SJCRH30 (cell line): ENCODE measurements at places on chromosomes 2 and 18.

DNA sequence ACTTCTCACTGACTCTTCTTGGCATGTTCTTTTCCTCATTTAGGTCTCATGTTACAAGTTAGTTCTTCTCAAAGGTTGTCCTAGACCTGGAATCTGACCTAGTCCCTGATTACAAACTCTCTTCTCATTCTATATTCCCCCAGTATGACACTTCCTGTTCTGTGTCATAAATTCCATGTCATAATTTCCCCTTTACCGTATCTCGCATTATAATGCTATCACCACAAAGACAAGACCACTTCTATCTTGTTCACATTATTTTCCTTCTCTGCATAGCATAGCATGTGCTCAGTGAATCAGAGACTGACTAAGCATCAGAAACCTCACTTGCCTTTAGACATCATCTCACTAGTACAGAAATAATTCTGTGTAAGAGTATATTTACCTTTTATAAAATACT is 63.6 kb upstream of the CAVIN2 start:
- no peak overlapping the region for H3K4me3 ChIP-seq
- no peak overlapping the region for H3K27ac ChIP-seq
- no peaks in the 10 kb centered on the region for H3K27me3 ChIP-seq
- no peaks in the 10 kb centered on the region for H3K36me3 ChIP-seq
- H3K4me1 ChIP-seq: peaks cover 8% of the 10 kb centered on the region

GRCh38 chr2:151261977-151262291 is 271 bp upstream of the RBM43 start:
- peak overlapping the region; percentile 67 for H3K4me3 ChIP-seq
- H3K36me3 ChIP-seq: no peaks in the 10 kb centered on the region
- peaks cover 10% of the 10 kb centered on the region for H3K4me1 ChIP-seq
- no peaks in the 10 kb centered on the region for H3K27me3 ChIP-seq
- no peak for DNase-seq
- peak overlapping the region; percentile 80 for H3K27ac ChIP-seq

GRCh38 chr2:234271338-234271737 is 220.8 kb downstream of the SPP2 start:
- H3K4me1 ChIP-seq: no peaks in the 10 kb centered on the region
- H3K36me3 ChIP-seq: no peaks in the 10 kb centered on the region
- no peak for DNase-seq
- H3K27me3 ChIP-seq: no peaks in the 10 kb centered on the region
- no peak overlapping the region for H3K27ac ChIP-seq

- H3K4me3 ChIP-seq: no peak overlapping the region
- H3K27me3 ChIP-seq: no peaks in the 10 kb centered on the region
- H3K36me3 ChIP-seq: peaks cover 20% of the 10 kb centered on the region
- peaks cover 26% of the 10 kb centered on the region for H3K4me1 ChIP-seq
- H3K27ac ChIP-seq: peak overlapping the region; percentile 38
- peak; percentile 76 for DNase-seq
Observed at GRCh38 chr2:32425719-32426141, 68.9 kb downstream of the BIRC6 start.

DNA sequence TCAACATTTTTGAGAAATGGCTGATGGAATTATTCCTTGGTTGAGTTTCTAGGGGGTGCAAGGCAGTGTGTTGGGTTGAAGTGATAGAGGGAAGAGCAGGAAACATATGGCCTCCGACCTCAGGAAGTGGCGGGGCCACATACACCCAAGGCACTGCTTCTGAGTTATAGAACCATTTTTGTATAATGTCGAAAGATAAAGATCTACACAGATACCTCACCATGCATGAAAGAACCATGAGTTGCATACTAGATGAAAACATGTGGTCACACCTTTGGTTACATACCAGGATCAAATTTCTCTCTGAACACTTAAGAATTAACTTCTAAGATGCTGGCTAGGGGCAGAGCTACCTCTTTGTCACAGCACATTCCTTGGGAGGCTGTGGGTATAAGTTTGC is 23.2 kb downstream of the LAMA3 start:
- no peaks in the 10 kb centered on the region for H3K27me3 ChIP-seq

DNA sequence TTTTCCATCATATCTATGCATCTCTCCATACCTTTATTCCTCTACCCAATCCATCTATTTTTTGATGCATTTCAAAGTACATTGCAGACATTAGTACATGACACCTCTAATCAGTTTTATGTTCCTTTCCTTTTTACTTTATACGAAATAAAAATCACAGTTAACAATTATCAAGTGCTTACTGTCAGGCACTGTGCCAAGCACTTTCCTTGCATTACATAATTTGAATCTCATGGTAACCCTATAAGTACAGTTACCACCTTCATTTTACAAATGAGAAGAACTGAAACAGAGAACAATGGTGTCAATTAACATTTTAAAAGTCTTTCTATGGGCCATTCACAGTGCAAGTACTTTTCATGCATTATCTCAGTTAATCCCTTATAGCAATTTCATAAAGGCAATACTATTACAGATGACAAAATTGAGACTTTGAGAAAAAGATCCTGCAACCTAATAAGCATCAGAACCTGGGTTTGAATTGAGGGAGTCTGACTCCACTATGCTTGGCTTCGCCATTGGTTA is 544.4 kb upstream of the TNP1 start:
- no peak overlapping the region for H3K4me3 ChIP-seq
- no peaks in the 10 kb centered on the region for H3K36me3 ChIP-seq
- no peak for DNase-seq
- no peak overlapping the region for H3K27ac ChIP-seq
- H3K27me3 ChIP-seq: no peaks in the 10 kb centered on the region

DNA sequence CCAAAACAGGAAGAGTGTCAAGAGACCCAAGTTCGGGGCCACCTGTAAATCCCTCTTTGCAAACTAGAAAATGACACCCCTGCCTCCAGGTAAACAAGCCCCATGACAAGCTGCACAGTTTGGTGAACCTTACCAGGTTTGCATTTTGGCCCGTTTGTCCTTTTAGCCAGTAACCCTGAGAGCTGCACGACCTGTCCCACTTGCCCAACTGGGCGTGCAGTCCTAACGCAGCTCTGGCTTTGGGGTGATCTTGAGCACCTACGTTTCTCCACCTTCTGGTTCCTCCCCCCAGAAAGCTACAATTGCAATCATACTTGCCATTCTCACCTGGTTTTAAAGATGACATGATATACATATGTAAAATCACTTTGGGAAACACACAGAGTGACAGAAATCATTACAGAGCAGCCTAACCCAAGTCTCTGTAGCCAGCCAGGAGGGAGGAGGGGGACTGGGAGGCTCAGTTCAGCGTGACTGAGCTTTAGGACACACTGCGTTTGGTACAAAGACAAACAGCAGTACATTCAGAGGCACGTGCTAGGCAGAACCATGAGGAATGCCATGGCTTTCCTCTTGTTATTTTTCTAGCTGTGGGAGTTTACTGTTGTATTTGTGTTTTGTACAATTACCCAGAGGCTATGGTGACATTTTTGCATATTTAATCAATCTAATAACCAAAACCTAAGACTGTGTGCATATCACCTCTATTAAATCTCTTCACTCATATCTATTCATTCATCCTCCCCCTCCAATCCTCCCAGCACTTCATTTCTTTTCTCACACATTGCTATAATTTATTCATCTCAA is 304.0 kb downstream of the IRS1 start:
- H3K36me3 ChIP-seq: no peaks in the 10 kb centered on the region
- no peak overlapping the region for H3K27ac ChIP-seq
- H3K27me3 ChIP-seq: no peaks in the 10 kb centered on the region
- H3K4me3 ChIP-seq: no peak overlapping the region

GRCh38 chr2:144875290-144875969 is 355.5 kb upstream of the ZEB2 start:
- no peak overlapping the region for H3K27ac ChIP-seq
- H3K4me3 ChIP-seq: no peak overlapping the region
- H3K27me3 ChIP-seq: no peaks in the 10 kb centered on the region
- no peak for DNase-seq

DNA sequence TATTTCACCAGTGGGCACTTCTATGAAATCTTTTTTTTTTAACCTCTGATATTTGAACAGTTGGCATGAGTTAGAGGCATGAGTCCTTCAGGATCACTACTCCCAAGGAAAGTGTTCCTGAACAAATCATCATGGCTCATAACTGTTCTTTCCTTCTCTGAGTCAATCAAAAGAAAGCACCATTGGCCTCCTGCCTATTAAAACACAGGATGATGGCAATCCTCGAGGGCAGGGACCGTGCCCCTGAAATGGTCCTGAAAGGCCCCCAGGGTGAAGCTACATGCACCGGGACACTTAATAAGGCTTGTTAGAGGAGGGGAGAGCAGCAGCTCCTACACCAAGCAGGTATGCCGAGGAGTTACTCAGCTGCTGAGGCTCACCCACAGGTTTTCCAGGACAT is 43.5 kb downstream of the SLC14A2 start:
- no peaks in the 10 kb centered on the region for H3K36me3 ChIP-seq
- H3K4me1 ChIP-seq: no peaks in the 10 kb centered on the region
- H3K27me3 ChIP-seq: no peaks in the 10 kb centered on the region
- no peak for DNase-seq
- H3K4me3 ChIP-seq: no peak overlapping the region

- no peaks in the 10 kb centered on the region for H3K36me3 ChIP-seq
- no peaks in the 10 kb centered on the region for H3K27me3 ChIP-seq
- no peak overlapping the region for H3K27ac ChIP-seq
- no peaks in the 10 kb centered on the region for H3K4me1 ChIP-seq
Observed at GRCh38 chr2:190707726-190708125, 58.8 kb downstream of the NAB1 start.

DNA sequence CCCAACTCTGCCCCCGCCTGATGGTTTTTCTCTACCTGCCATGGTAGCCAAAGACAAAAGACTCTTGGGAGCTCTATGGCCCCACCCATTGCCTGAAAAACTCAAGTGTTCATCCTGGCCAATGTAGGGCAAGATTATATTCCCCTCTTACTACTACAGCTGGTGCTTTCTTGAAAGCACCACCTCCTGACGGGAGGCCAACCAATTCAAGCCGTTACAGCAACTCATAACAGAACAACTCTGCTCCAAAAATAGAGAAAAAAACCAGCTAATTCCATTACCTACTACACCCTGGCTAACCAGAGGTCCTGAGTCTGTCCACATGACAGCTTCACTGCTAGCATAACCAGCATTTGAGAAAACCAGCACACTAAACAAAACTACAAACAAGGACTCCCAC is 127.5 kb upstream of the GAREM1 start:
- no peak overlapping the region for H3K4me3 ChIP-seq
- DNase-seq: no peak
- no peak overlapping the region for H3K27ac ChIP-seq
- no peaks in the 10 kb centered on the region for H3K36me3 ChIP-seq
- no peaks in the 10 kb centered on the region for H3K4me1 ChIP-seq
- H3K27me3 ChIP-seq: no peaks in the 10 kb centered on the region

- no peaks in the 10 kb centered on the region for H3K36me3 ChIP-seq
- no peak overlapping the region for H3K4me3 ChIP-seq
- H3K4me1 ChIP-seq: peaks cover 10% of the 10 kb centered on the region
- no peaks in the 10 kb centered on the region; the same call in 1 of the 2 replicates for H3K27me3 ChIP-seq
Observed at GRCh38 chr2:238100821-238101771, 956 bp downstream of the ESPNL start.

DNA sequence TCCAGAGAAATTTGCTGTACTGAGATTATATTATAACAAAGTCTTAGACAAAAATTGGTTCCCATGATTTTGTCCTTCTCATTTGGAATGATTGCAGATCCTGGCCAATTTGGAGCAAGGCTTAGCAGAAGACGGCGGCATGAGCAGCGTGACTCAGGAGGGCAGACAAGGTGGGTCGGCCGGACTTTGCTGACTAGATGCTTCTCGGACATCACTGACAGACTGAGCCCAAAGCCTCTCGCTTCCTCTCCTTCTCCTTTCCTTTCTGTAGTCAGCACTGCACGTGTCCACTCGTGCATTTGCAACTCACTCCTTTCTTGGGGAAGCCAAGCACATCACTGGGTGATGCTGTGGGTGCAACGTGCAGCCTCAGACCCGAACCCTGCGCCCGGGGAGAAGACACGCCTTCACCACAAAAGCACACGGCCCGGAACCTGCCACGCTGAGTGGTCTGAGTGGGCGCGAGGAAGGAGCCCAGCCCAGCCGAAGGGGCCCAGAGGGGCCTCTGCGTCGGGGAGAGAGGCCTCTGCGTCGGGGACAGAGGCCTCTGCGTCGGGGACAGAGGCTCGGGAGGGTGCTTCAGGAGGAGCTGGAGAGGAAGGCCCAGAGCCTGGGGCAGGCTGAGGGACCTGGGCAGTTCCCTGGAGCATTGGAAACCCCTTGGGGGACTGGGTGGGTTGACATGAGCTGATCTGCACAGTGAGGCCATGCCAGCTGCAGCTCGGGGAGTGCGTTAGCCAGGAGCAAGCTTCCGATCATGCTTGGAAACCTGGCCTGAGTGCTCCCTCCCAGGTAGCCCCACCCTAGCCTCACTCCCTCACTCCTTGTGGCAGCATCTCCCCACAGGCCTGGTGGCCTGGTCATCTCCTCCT is 61.6 kb downstream of the ADI1 start:
- no peak overlapping the region for H3K27ac ChIP-seq
- no peak overlapping the region for H3K4me3 ChIP-seq
- peaks cover 5% of the 10 kb centered on the region for H3K36me3 ChIP-seq
- no peak for DNase-seq
- no peaks in the 10 kb centered on the region for H3K27me3 ChIP-seq

DNA sequence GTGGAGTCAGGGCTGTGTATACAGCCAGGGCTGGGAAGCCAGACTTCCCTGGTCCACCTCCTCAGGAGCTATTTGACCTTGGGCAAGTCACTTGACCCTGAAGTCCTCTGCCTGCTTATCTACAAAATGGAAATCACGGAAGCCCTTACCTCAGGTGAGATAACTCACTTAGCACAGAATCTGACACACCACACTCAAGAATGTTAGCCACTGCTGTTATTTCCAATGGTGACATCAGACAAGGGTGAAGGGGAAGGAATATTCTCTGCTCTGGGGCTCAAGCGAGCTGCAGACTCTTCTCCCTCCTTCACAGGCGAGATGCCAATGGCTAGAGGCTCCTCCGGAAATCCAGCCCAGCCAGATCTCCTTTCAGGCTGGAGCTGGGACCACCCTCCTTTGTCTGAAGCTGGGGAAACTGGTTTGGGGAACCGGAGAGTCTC is 189.6 kb downstream of the HAUS1 start:
- DNase-seq: peak; percentile 41
- no peak overlapping the region for H3K4me3 ChIP-seq
- no peak overlapping the region for H3K27ac ChIP-seq
- H3K36me3 ChIP-seq: no peaks in the 10 kb centered on the region
- no peaks in the 10 kb centered on the region for H3K27me3 ChIP-seq

DNA sequence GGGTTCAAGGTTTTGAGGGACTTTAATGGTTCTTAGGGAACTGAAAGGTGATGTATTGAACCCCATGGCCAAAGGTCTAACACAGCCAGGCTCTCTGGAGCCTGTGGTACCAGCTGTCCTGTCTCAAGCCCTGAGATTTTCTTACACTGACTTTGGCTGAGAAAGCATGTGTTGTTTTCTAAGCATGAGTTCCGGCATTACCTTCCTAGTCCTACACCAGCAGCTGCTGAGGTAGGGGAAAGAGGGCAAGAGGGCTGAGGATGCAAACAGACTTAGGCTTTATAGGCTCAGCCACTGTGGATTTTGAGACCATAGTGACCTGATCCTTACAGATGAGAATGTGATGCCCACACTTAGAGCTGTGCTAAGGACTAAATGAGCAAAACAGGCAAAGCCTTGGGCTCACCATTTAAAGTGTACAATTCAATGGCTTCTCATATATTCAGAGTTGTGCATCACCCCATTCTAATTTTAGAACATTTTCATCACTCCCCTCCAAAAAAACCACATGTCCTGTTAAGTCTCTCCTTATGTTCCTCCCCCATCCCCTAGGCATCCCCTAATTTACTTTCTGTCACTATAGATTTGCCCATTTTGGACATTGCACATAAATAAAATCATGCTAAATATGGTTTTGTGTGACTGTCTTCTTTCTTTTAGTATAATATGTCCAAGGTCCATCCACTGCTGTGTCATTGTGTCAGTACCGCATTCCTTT is 99.7 kb upstream of the OTOS start:
- DNase-seq: peak; percentile 61
- H3K4me1 ChIP-seq: peaks cover 48% of the 10 kb centered on the region
- H3K27ac ChIP-seq: peak overlapping the region; percentile 20
- no peaks in the 10 kb centered on the region for H3K27me3 ChIP-seq
